ENCODE measurements at places on chromosomes 12 and 14.

- DNase-seq = no peak
Measured at GRCh38 chr12:44431647-44432343, 444.3 kb downstream of the NELL2 start.

DNA sequence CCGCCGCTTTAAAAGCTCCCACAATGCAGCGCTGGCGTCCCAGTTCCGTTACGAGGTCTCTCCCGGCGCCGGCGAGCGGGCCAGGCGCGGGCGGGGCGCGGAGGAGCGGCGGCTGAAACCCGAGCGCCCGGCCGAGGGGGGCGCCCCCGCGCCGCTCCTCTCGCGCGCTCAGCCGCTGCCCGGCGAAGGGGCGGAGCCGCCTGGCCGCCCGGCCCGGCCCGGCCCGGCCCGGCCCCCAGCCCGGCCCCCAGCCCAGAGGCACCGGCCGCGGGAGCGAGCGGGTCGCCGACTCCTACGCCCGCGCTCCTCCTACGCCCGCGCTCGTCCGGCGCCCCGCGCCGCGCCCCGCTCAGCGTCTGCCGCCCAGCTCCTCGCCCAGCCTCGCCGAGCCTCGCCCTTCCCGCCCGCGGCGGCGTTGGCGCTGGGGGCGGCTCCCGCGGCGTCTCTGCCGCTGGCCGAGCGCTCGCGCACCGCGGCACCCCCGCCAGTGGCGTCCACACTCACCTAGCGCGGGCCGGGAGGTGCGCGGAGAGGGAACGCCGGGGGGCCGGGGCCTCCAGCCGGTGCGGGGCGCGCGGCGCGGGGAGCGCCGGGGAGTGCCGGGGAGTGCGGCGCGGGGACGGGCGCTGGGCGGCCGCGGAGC is at the start of gene RASSF8:
Gene RASSF8, plus strand, starts transcription at position 255 of the 643 bp plus-strand sequence. CDS start 96,662 bp downstream, outside the sequence.
- no peak for DNase-seq

DNA sequence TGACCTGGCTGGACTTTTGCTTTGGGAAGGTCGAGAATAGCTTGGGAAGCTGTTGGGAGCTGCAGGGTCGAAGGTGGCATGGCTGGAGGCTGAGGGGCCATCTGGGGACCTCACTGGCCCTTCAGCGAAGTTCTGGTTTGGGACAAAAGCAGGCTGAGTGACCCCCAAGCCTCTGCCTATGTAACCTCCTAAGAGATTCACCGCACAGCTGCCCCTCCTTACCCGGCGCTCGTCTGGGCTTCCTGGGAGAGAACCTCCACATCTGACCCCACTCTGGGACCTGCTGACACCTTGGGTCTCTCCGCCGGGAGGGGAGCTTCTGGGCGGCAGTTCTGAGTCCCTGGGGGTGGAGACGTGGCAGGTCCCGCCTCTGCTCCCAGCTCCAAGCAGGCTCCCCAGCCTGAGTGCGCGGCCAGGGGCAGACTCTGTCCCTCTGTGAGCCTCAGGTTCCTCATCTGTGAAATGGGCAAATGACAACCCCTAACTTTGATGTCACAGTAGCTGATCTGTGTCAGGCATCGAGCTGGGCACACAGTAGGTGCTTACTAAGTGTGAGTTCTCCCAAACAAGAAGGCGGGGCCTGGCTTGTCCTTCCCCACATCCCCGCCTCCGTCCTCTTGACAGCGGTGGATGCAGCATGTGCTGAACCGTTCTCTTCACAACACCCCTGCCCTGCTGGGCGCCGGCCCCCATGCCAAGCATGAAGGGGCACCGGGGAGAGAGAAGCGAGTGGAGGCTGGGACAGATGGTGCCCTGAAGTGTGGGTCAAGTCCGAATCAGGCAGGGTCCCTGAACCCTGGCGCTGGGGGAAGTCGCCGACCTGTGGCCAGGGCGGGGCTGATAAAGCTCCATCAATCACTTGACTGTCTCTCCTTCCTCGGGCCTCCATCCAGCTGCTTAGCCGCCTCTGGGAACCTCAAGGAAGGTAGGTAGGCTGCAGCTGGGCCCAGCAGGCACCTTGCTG is 3.8 kb downstream of the EXOC3L4 start:
- no peak for DNase-seq

DNA sequence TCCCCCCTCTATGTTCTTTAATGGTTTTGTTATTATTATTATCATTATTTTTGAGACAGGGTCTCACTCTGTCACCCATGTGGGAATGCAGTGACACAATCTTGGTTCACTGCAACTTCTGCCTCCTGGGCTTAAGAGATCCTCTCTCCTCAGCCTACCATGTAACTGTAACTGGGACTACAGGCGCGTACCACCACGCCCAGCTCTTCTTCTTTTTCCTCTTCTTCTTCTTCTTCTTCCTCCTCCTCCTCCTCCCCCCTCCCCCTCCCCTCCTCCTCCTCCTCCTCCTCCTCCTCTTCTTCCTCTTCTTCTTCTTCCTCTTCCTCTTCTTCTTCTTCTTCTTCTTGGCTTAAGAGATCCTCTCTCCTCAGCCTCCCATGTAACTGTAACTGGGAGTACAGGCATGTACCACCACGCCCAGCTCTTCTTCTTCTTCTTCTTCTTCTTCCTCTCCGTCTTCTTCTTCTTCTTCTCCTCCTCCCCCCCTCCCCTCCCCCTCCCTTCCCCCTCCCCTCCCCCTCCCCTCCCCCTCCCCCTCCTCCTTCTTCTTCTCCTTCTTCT is 5.4 kb upstream of the KRT7 start:
- no peak for DNase-seq

DNA sequence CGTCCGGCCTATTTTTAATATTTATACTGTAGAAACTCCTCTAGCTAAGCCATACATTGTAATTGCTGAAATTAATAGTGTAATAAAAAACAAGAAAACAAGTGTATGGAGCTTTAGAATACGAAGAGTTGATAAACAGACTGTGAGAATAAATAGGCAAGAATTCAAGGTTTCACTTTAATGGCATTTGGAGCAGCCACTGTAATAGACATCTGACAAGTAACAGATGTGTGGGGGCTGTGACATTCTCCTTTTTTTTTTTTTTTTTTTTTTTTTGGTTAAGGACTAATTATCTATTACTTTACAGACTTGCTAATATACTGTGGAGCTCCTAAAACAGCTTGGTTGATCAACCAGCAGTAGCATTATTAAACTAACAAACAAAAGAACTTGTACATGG is 42.1 kb upstream of the CFAP54 start:
- no peak for DNase-seq

GRCh38 chr12:85206543-85206942 is 73.5 kb upstream of the ALX1 start:
- DNase-seq = no peak

DNA sequence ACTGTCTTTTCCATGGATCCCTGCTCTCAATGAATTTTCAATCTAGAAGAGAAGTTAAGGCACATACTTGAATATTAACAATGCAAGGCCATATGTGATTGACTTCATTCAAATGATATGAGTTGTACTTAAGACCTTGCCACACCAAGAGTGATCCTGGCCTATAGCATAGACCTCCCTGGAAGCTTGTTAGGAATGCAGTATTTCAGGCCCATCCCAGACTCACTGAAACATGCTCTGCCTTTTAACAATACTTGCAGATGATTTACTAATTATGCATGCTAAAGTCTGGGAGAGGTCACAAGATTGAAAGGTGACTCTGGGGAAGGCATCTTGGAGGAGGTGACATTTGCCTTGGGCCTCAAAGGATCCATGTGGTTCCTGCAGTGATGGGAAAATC is 43.2 kb downstream of the RFX4 start:
- no peak for DNase-seq

DNA sequence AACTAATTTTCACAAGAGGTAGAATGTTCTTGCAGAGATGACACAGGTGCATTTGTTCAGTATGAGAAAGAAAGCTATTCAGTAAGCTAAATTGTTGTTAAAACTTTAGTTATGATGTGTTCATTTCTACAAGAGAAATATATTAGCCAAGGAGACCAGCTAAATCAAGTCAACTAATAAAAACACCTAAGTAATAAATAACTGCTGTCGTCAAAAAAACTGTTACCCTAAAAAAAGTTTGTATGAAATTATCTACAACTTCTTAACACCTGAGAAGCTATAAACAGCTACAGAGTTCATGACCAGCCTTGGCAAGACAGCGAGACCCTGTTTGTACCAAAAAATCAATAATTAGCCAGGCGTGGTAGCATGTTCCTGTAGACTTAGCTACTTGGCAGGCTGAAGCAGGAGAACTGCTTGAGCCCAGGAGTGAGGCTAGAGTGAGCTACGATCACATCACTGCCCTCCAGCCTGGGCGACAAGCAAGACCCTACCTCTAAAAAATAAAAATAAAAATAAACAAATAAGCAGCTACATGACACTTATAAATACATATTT is 67.6 kb upstream of the AP4S1 start:
- DNase-seq = no peak

GRCh38 chr14:39434401-39434800 is 2.2 kb upstream of the FBXO33 start:
- DNase-seq = no peak

DNA sequence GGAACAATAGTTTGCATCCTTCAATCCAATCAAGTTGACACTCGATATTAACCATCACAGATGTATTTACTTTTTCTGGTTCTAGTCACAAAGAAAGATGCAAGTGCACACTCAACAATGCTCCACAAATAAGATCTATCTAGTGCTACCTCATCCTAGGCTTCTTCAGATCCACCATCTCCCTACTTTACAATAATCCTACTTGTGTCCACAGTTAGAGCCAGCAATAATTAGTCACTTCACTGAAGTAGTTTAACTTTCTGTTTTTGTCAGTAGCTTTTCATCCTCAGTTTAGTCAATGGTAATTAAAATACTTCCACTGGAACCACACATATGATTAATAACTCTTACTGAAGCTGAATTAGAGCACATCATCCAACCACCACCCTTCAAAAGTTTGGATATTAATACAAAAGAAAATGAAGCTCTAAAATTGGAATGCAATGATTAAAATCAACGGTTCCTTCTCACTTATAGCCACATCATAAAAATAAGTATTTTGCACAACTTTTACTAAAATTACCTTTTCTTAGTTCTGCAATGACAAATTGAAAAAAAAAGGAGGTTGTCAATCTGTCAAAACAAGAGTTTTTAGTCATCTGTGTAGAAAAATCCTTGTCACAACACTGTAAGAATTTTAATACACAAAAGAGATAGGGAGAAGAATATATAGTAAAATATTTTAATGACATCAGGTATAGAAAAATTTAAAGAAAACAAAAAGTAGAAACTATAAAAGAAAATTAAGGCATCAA is 28.2 kb upstream of the SNRPF start:
- no peak for DNase-seq

- DNase-seq = no peak
Measured at GRCh38 chr14:75589931-75590330, 11.5 kb downstream of the FLVCR2 start.

DNA sequence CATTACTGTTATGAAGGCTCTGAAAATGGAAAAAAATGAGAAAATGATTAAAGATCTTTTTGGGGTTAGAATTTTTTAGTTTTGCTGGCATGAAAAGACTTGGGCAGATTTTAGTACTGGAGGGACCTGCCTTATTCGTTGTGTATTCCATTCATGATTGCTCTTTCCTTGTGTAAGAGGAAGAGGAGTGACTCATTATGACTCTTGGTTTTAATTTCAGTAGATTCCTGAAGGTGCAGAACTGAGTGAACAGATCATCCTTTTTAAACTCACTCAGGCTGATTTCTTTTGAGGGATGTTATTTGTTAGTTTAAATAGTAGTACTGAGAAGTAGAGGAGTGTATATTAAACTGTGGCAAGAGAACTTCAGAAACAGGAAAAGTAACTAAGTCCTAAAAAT is 41.6 kb downstream of the AKAP6 start:
- DNase-seq = no peak

DNA sequence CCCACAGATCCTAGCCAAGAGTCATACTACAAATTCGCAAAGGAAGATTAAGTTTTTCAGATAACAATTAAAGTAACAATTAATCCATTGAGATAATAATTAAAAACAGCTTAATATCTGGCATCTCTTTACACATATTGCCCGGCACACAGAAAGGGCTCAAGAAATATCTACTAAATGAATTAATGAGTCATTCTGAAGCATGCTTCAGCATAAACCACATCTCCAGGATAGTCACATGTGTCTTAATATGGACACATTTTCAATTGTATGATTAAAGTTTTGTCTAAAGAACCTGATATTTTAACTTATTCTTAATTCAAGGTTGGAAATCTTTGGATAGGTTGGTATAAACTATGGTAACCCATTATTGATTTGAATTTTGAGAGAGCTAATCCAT is 9.6 kb downstream of the ITPR2 start:
- no peak for DNase-seq

DNA sequence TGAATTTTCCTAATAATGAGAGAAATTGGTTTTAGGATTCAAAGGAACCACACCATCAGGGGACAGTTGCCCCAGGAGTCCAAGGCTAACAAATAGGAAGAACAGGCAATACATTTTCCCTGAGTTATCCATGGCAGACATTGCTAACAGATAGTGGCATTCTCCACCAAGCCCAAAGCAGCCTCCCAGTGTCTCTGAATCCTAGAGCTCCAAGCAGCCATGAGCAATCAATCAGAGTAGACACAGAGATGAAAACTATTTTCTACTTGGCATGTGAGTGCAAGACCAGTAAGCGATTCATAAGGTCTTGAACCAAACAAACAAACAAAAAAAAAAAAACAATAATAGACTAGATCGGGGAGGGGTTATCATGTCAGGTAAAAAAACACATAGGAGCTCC is 515.7 kb downstream of the MED13L start:
- no peak for DNase-seq

DNA sequence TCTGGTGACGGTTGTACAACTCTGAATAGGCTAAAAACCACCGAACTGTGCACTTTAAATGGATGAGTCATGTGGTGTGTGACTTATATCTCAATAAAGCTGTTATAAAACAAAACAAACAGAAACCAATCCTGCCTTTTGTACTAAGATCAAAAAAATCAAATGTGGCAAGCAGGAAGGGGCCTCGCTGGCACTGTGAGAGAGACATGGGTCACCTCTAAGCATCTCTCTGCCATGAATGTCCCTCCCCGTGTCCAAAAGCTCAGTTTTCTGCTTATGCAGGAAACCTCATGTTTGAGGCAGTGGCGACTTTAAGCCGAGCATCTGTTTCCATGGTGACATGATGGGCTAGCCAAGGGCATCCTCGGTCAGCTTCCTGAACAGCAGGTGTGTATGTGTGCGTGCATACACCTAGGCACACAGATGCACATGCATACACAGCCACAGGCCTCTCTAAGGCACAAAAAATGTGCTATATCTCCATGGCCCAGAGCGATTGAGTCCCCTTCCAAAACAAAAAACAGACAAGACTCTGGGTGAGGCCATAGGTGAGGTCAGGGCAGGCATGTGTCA is 44.4 kb downstream of the ARL6IP4 start:
- no peak for DNase-seq

GRCh38 chr14:100567009-100567876 is 20.0 kb downstream of the BEGAIN start:
- no peak for DNase-seq

DNA sequence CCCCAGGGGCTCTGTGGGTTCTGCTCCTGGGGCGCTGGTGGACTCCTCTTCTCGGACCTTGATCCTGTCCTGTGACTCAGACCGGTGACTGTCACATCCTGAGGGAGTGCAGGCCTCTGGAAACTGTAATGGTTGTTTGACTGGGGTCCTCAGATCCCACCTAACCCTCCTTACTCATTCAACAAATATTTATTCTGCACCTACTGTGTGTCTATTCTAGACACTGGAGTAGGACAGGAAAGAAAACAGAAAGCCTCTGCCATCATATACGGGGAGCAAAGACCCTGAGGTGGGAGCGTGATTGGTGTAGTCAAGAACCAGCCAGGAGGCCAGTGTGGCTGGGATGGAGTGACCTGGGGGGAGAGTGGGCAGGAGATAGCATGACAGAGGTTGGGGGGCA is 47.6 kb downstream of the ESRRB start:
- DNase-seq = no peak

GRCh38 chr14:61418746-61419145 is 97.4 kb downstream of the PRKCH start:
- DNase-seq = no peak

All from activated T-helper 1 cell treated with Interleukin-2 at 50 U/mL for 16 hours (primary cell).